ENCODE measurements at places on chromosomes 11 and 22. TPM values are rescaled to one million over a fixed set of nuclear protein-coding genes. Genes with fewer than 3 reads are reported as not detected.

LINC01488 gene
- not detected for total RNA-seq

DNA sequence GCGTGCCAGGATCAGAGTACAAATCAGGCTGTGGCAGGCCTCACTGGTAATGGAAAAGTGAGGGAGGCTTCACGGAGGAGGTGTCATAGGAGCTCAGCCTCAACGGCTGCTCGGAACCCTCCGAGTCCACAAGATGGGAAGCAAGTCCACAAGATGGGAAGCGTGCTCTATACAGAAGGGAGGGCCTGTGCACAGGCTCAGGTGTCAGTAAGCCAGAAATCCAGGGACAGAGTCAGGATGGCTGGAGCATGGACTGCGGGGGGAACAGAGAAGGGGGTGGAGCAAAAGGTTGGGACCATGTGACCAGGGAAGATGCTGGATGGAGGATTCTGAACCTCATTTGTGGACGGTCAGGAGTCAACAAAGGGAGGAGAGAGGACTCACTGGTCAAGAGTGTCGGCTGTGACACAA lies 3.4 kb upstream of the DPP3 start:
- DNase-seq, result no peak

POTEH gene
- not detected for total RNA-seq

GRCh38 chr11:123977731-123978347 lies at the start of gene OR10S1:
Gene OR10S1 (minus strand): TSS chr11:123977781. CDS start chr11:123977664, 117 bp downstream.
- no peak for DNase-seq

GRCh38 chr22:38523029-38523428 lies 16.9 kb upstream of the DDX17 start:
- DNase-seq, result no peak

DNA sequence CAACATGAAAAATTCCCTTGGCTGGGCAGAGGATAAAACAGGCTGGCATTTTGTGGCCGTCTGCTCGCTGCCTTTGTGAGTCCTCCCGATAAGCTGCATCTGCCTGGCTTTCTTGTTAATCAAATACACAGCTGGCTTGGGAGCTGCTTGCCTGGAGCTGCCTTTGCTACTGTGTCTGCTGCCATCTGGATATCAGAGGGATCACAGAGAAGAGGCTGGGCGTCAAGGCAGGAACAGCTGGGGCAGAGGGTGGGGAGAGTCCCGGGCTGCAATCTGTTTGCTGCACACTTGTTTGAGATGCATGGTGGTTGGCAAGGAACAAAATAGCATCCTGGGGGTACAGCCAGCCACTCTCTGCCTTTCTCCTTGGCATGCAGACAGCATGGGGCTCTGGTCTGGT lies 36.0 kb downstream of the COMMD9 start:
- DNase-seq, result no peak

- DNase-seq, result no peak
These were observed 807.6 kb downstream of the BRD1 start for GRCh38 chr22:49019737-49020713.

DNA sequence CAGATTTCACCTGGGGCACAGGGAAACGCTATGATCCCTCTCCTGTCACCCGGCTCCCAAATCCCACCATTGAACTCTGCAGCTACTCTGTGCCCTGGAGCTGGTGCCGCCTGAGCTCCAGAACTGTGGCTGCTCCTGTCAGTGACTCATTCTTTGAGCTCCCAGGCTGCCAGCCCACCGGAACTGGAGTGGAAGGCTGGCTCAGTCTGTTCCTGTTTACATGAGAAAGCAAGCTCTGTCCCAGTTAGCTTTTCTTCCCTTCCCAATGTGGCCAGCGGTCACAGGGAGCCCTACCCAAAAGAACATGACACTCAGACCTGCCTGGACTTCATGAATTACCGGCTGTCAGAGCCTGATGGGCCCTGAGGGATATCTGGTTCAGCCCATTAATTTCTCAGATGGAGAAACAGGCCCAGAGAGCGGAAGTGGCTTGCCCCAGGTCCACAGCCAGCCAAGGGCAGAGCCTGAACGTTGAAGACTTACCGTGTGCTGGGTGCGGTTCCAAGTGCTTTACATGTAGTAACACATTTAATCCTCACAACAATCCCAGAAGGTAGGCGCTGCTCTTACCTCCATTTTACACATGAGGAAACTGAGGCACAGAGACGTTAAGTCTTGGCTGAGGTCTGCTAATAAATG lies 23.8 kb upstream of the IGSF22 start:
- peak; percentile 75 for DNase-seq

GRCh38 chr11:65102142-65103095 lies 6.4 kb downstream of the VPS51 start:
- peak; percentile 52 for DNase-seq

APOL4 gene
- not detected for total RNA-seq

DNA sequence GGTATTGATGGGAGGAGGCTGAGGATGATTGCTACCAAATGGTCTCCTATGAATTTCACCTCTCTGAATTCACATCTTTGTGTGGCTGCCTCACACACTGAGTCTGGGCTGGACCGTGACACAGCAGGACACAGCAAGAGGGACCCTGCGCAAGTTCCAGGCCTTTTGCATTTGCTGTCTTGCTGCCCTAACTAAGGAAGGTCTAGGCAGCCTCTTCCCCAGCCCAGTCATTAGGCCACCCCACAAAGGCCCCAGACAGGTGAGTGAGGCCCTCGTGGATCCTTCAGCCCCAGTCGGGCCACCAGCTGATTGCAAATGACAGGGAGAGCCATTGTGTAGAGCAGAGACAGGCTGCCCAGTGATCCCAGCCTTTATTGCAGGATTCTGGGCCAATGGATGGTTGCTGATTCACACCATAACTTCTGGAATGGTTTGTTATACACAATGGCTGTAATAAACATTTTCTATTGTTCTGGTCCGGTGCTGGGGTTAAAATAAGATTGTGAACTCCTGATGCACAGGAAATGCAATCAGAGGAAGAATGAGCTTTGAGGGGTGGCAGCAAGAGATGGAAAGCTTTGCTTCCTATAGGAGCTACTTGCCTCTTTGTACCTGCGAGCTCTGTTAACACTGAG lies 28.5 kb upstream of the CSNK2A3 start:
- DNase-seq, result no peak

DNA sequence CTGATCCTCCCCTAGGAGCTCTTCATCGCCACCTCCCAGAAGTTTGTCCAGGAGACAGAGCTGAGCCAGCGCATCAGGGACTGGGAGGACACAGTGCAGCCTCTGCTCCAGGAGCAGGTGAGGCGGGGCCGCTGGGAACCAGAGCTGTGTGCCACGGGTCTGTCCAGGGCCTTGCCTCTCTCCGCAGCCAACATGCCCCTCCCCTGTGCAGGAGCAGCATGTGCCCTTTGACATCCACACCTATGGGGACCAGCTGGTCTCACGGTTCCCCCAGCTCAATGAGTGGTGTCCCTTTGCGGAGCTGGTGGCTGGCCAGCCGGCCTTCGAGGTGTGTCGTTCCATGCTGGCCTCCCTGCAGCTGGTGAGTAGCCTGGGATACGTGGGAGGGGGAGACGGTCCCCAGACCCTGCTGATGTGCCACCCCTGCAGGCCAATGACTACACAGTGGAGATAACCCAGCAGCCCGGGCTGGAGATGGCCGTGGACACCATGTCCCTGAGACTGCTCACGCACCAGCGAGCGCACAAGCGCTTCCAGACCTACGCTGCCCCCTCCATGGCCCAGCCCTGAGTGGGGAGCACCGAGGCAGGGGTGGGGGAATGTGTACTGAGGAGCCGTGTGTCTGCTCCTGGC lies 2.5 kb downstream of the SCO2 start:
- no peak for DNase-seq

DNA sequence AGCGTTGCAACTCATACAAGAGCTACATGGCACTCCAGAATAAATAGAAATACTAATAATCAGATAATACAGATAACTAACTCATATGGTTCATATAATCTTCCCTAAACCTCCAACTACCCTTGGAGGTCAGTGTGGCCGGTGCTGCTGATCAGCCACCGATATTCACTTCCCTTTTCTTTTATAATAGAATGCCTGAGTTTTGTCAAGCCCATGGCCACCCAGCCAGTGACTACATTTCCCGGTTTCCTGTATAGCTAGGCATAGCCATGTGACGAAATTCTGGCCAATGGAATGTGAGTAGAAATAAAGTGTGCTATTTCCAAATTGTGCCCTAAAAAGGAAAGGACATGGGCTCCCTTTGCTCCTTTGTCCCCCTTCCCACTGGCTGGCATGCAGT lies 5.9 kb upstream of the CAT start:
- no peak for DNase-seq

- DNase-seq, result peak; percentile 10
These were observed 124.3 kb downstream of the TRIM29 start for GRCh38 chr11:120013325-120014250.

PVALB gene
- total RNA-seq, result not detected

DNA sequence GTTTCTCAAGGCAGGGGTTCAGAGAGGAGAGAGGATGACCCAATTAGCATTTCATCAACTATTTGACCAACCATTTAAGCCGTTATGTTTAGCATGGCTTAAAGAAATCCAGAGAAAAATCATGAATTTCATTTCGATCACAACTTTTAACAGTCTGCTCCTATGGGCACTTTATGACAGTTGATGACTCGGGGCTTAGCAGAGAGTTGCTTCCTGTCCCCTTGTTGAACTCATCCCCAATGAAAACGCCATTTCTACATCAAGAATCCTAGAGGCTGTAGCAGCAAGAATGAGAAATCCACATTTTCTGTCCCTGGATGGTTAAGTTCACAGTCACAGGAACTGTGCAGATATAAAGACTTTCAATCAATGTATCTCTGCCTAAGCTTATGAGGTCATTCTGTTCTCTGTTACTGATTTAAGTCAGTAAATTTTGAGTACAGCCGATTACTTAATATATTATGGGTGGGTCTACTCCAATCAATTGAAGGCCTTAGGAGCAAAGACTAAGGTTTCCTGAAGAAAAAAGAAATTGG lies 81.1 kb downstream of the BDNF start:
- peak; percentile 33 for DNase-seq

GRCh38 chr11:73958521-73959141 lies 7.8 kb downstream of the DNAJB13 start:
- DNase-seq, result no peak

IGF2 gene
- 2.3 TPM for total RNA-seq

- DNase-seq, result peak; percentile 52
These were observed 3.2 kb downstream of the CTSD start for GRCh38 chr11:1760351-1761109.

DNA sequence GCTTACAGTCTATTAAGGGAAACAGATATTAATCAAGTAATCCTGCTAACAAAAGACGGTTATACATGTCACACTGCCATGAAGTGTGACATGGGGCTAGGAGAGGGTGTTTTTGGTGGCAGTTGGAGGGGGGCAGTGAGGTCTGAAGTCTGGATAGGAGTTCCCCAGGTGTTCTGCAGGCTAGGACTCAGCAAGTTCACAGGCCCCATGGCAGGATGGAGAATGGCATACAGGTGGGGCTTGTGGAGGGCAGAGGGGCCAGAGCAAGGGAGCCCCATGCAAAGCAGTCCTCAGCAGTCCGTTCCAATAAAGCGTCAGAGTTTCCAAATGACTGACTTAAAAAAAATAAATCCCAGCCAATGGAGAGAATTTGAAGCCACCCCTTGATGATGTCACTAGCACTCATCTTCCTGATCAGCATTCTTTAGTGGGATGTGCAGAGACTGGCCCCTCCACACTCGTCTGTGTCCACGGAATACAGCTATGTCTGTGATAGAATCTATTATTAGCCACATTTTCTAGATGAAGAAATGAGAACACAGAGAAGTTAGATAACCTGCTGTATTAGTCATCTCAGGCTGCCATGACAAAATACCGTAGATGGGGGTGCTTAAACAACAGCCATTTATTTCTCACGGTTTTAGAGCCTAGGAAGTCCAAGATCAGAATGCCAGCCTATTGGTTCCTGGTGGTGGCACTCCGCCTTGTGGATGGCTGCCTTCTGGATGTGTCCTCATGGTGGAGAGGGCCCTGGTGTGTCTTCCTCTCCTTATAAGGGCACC lies 32.6 kb downstream of the PRDM11 start:
- DNase-seq, result peak; percentile 71

PRSS23 gene
- 123 TPM for total RNA-seq

DNA sequence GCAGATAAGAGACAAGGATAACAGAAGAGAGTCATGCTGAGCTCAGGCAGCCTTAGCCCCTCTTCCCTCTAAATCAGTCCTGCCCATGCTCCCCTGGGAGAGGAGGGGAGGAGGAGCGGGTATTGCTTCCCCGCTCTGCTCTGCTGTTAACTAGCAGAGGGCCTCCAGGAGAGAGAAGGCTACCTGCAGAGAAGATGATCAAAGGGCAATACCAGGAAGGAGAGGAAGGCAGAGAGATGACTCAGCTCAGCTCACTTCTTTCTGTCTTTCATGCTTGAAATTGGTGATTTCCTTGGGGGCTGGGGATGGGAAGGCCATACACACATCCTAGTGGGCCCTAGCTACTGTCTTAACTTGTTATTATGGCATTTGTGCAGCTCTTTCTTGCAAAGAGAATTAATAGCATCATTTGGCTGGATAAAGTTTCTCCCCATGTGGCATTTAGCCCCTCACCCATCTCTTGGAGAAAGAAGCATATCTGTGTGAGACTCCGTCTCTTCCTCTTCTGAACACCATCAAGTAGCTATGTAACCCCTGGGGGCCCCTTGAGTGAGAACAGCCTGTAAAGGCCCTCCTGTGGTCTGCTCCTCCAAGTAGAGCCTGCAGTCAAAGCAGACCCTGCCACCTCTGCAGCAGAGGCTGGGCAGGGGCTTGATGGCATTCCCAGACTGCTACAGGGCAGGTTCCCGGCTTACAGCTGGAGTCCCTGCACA lies 33.4 kb upstream of the AMOTL1 start:
- no peak for DNase-seq

ALDH3B1 gene
- 11.9 TPM for total RNA-seq

DNA sequence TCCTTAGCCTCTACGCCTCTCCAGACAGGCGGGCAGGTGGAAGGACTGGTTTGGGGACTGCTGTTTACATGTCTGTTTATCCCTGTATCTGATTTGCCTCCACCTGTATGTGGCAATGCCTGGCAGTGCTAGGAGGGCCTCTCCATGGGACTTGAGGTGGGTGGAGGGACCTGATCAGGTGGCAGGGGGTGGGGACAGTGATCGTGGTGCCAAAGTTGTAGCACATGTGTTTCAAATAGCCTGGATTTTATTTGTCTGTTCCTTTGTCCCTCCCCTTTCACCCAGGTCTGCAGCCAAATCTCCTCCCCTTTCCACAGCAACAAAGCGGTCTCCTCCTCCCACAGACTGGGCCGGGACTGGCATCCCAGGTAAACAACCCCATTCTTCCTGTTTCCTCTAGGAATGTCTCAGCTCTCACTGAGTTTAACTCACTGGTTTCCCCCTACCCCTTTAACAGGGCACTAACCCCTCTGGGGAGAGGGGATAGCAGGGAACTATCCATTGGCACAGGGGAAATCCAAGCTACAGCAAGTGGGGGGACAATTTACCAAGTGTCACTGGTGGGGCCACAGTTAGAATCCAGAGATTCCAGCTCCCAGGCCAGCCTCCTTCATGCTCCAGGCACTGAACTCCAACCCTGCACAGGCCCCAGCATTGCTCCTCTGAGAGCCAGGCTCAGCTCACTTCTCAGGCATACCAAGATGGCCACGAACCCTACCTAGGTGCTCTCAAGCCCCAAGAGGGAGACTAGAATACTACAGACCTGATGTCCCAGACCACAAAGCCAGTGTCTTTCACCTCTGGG lies 22.9 kb upstream of the TLCD5 start:
- no peak for DNase-seq

Measured in IMR-90 (cell line).